Non-pigmented ciliary epithelial cell (primary cell): ENCODE measurements at places on chromosomes 13 and 19.
A peak's percentile ranks its signal among the peaks of the same experiment; 100 is the strongest.

- no peak for DNase-seq
These were observed 17.9 kb downstream of the SLC25A42 start for GRCh38 chr19:19081642-19082151.

DNA sequence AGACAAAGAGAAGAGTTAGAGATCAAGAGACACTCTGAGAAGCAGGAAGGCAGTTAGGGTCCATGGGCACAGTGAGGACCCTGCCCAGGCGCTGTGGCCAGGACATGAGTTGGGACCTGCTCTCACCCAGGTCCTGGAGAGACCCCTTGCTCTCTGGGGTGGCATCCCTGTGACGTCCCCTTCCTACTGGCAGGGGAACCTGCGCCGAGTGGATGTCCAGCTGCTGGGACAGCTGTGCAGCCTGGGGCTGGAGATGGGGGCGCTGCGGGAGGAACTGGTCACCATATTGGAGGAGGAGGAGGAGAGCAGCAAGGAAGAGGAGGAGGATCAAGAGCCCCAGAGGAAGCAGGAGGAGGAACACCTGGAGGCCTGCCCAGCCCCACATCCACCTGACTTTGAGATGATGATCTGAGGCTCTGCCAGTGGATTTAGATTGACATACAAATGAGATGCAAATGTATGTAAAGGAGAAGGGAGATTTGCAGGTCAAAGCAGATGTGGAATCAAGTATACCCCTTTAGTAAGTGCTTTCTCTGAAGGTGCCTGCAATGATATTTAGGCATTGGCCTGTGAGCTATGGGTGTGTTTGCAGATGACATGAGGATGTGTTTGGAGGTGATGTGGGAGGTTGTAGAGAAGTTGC is 978 bp downstream of the ERICH4 start:
- DNase-seq, result no peak

- DNase-seq, result no peak
These were observed 20.7 kb upstream of the NWD1 start for GRCh38 chr19:16698914-16699313.

GRCh38 chr19:4730740-4731171 is 7.1 kb upstream of the DPP9 start:
- DNase-seq, result no peak

DNA sequence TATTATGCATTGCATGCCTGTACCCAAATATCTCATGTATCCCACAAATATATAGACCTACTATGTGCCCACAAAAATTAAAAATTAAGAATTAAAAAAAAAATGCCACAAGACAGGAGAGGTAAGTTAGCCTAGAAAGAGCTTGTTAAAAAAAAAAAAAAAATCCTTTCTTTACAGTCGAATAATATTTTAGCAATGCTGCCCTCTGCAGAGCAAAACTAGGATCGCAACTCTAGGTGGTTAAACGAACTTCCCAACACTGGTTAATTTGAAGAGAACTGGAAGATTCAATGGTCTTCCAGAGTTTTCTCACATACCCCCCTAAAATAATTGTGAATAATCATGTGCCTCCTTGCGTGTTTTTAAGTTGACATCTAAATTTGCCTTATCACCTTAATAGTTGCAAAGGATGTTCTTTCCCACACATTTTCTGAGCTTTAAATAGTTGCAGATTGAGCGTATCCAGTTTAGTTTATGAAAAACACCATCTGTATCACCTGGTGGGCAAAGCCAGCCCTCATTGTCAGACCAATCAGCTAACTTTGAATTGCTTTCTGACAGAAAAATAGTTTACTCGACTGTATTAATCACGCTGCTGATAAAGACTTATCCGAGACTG is 47.4 kb upstream of the RCBTB2 start:
- DNase-seq, result no peak

DNA sequence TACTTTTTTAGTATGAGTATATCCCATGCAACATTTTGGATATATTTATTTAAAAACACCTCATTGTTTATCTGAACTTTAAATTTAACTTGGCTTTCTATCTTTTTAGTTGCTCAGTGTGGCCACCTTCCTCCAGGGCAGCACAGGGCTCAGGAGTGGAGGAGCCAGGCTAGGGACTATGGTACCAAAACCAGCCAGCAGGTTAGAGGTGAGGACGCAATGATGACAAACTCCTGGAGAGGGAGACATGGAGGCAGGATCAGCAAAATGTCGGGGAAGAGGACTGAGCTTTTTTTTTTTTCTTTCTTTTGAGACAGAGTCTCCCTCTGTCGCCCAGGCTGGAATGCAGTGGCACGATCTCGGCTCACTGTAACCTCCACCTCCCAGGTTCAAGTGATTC is 29.6 kb upstream of the CALM3 start:
- DNase-seq, result no peak

DNA sequence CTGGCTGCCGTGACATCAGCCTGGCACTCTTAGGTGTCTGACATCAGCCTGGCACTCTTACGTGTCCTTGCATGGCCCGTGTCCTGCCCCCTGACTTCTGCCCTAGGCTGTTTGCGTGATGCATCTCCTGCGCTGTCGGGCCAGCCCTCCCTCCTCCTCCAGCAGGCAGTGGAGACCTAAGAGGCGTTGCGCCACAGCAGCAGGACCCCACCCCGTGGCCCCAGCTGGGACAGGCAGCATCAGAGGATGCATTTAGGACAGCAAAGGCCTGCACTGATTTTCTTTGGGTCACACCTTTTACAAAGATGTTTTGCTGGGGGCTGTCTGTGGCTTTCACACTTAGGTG is 65.3 kb downstream of the GPR12 start:
- DNase-seq, result no peak

GRCh38 chr19:12787458-12787857 is 3.8 kb upstream of the JUNB start:
- no peak for DNase-seq

- no peak for DNase-seq
These were observed 880 bp upstream of the C19orf12 start for GRCh38 chr19:29715701-29716581.

- no peak for DNase-seq
These were observed 340.7 kb downstream of the MTUS2 start for GRCh38 chr13:29160862-29161261.

DNA sequence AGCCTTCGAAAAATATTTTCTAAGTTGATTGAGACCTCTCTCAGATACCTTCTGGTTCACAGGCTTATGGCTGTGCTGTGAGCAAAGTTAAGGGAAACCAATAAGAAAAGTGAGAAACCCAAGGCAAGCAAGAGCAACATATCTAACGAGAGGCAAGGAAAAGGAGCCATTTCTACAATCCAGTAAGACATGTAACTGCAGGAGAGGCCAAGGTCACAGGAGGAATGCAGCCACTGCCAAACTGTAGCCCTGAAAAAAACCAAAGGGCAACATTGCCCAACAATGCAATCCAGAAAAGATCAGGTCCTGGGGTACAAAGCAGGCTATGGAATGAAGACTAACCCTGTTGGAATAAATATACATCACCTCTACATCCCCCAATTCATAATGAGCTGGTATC is 21.3 kb downstream of the SCGB2B2 start:
- DNase-seq, result no peak

DNA sequence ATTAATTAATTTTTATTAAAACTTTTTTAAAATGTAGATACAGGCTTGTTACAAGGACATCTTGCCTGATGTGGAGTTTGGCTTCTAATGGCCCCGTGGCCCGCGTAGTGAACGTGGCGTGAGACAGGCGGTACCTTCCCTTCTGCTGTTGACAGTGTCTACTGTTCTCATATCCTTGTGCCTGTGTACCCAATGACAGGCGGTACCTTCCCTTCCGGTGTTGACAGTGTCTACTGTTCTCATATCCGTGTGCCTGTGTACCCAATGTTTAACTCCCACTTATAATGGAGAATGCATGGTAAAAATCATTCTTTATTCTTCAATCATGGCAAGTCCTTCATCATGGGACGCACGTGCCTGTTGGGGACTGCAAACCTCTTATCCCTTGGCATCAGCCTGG is 79.1 kb upstream of the ZNF835 start:
- no peak for DNase-seq

- DNase-seq, result no peak
These were observed 376.4 kb downstream of the FGF9 start for GRCh38 chr13:22047082-22047784.

- DNase-seq, result no peak
These were observed 1079.7 kb downstream of the SLITRK1 start for GRCh38 chr13:82802528-82802927.

DNA sequence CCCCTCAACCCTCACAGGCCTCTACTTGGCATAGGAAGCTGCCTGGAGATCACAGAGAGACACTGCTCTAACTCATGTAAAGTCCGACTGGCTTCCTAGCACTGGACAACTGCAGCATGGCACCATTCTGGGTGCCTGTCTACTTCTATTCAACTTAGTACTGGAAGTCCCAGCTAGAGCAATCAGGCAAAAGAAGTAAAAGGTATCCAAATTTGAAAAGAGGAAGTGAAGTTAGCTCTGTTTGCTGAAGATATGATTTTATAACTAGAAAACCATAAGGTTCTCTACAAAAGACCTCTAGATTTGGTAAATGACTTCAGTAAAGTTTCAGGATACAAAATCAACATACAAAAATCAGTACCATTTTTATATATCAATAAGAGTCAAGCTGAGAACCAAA is 1017.6 kb downstream of the PCDH9 start:
- DNase-seq, result no peak

- no peak for DNase-seq
These were observed 482.7 kb downstream of the SLITRK6 start for GRCh38 chr13:85316506-85317025.

GRCh38 chr13:50608370-50608769 is 235.1 kb downstream of the DLEU7 start:
- no peak for DNase-seq

GRCh38 chr13:70784207-70784989 is 676.1 kb upstream of the KLHL1 start:
- no peak for DNase-seq

DNA sequence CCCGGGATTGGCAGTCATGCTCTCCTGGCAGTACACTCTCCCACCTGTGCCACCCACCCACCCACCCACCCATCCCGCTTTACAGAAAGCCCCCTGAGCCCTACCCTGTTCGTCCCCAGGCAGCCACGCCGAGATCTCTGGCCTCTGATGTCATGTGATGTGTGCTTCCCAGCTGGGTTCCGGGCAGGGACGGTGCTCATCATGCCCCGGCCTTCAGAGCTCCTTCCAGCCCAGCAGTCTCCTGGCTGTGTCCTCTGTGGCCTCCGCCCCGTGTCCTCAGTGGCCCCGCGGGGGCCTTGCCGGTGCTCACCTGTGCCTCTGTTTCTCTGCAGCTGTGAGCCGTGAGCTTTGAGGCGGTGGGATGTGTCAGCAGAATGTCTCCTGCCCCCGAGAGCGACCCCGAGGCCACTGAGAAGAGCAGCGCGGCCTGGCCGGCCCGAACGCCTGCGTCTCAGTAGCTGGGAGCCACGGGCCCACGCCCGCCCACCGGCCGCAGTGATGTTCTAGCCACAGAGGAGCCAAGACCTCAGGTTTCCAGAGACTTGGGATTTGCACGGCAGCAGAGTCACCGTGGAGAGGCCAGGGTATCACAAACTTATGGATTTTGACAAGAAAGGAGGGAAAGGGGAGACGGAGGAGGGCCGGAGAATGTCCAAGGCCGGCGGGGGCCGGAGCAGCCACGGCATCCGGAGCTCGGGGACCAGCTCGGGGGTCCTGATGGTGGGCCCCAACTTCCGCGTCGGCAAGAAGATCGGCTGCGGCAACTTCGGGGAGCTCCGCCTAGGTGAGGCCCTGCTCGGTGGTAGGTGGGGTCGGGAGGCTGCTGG is 28.4 kb downstream of the CSNK1G2 start:
- DNase-seq, result no peak

GRCh38 chr19:42191855-42192254 is 25.6 kb downstream of the DEDD2 start:
- DNase-seq, result peak; percentile 17

DNA sequence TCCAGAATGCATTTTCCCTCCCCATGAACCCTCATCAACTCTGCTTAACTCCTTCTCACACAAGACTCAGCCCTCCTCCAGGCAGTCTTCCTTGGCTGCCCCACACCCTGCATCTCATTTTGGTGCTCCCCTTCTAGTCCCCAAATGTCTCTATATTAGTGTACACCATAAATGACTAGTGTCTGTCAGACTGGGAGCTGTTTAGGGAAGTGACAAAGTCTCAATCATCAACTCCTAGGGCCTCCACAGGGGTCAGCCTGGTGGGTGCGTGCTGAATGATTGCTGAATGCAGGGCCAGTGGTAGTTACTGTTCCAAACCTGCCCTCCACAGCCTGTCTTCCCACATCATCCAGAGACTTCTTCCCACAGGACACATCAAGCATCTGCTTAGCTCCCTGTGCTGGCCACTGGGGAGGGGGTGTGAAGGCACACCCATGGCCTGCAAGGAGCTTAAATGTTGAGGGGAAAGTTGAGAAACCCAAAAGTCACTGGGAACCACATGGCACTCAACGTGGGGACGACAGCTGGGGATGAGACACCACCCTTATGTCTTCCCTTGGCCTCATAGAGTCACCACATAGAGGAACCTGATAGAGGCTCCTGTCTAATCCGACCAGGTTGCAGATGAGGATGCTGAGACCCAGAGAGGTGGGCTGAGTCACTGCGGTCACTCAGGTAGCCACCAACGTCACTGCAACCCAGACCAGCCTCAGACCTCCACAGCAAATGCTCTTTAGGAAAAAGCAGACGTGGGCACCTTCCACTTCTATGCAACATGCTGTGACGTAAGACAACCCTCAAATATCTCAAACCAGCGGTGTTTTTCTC is 79.3 kb upstream of the TM9SF2 start:
- DNase-seq, result no peak

GRCh38 chr19:28377077-28377476 is 835.9 kb downstream of the UQCRFS1 start:
- no peak for DNase-seq

DNA sequence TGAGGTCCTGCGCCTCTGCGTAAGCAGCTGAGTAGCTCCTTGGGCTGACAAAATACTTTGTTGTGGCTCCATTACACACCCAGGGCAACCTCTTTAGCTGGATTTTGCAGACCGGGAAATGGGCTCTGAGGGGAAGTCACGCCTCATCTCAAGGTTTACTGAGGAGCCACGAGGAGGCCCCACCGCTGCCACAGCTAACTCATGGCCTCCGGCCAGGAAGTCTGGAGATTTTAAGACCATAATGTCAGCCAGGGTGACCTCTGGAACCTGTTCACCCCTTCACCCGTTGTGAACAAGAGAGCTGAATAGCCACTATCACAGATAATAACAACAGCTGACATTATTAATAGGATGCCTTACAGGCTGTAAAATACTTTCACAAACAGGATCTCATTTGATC is 351.3 kb upstream of the TMTC4 start:
- no peak for DNase-seq

GRCh38 chr19:2168619-2169424 is 5.1 kb downstream of the DOT1L start:
- peak; percentile 86 for DNase-seq

DNA sequence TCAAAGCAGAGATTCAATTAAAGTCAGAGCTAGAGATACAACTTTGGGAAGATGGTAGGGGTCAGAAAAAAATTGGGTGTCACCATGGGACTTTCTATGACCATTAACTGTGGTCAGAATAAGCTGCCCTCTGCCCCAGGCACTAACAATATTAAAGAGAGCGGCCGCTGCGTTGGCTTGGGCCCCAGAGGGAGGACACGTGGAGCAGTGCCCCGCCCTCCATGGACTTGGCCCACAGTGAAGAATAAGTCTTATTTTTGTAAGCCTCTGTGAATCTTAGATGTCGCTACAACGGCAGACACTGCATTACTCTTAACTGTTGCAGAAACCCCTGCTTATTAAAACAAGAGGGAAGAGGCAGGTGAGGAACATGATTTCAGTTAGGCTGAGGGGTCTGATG is 172.7 kb downstream of the UQCRFS1 start:
- no peak for DNase-seq

GRCh38 chr13:98972627-98973026 is 5.2 kb downstream of the DOCK9 start:
- DNase-seq, result peak; percentile 84

GRCh38 chr13:113404366-113404722 is 40.4 kb upstream of the GRTP1 start:
- no peak for DNase-seq
